ENCODE measurements at places on chromosomes 13 and 19.

GRCh38 chr19:43101950-43102349 is 19.4 kb upstream of the PSG2 start:
- no peak for DNase-seq

GRCh38 chr13:47903836-47904235 is 97.2 kb downstream of the SUCLA2 start:
- no peak for DNase-seq

GRCh38 chr13:113948034-113948742 is 25.7 kb downstream of the C13orf46 start:
- no peak for DNase-seq

DNA sequence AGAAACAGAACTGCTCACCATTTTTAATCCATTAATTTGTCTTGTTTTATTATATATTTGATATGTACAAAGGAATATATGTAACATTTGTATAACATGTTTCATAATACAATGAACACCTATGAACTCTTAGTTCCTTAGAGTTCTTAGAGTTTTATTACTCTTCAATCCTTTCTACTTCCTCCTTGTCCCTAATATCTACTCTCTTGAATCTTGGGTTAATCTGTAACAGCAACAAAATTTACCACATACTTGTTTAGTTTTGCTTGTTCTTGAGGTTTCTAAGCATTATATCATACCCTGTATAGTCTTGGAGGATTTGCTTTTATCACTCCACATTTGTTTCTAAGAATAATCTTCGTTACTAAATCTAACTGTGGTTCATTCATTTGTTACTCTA is 151.4 kb downstream of the PDS5B start:
- DNase-seq: no peak

DNA sequence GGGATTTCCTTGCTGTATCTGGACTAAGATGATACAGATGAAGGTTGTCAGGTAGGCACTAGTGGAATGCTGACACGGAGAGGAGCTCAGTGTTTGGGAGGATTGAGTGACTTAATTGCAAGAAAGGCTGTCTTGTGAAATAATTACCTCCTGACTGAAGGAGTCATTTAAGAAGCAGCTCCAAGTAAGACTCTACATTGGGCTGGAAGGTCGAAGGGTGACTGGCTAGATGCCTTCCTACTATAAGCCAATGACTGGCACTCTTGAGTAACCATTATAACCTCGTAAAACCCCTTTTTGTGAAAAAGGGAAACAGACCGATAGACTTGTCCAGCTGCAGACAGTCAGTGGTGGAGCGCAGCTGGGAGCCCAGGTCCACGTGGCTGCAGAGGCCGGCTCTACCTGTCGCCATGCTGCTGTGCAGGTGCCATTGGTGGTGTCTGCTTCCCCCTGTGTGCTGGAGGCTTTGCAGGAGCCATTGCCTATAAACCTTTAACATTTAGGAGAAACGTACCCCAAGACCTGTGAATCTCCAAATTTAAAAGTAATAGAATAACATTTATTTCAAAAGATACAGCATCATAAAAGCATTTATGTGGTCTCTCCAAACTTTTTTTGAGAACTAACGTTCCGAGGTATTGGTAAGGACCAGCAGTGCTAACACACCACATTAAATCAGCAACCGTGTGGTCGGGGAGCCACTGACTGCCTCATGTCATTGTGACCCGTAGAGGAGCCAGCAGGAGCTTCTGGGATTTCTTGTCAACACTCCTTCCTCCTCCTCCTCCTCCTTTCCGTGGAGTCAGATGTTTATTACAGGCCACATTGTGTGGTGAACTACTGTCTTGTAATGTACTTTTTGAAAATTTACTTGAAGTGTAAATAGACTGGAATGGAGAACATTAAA is 80.4 kb upstream of the TEX29 start:
- DNase-seq: no peak

- DNase-seq: no peak
Observed at GRCh38 chr13:26037302-26037701, 14.5 kb downstream of the SHISA2 start.

GRCh38 chr13:99287551-99287950 is 19.6 kb downstream of the GPR183 start:
- DNase-seq: no peak

DNA sequence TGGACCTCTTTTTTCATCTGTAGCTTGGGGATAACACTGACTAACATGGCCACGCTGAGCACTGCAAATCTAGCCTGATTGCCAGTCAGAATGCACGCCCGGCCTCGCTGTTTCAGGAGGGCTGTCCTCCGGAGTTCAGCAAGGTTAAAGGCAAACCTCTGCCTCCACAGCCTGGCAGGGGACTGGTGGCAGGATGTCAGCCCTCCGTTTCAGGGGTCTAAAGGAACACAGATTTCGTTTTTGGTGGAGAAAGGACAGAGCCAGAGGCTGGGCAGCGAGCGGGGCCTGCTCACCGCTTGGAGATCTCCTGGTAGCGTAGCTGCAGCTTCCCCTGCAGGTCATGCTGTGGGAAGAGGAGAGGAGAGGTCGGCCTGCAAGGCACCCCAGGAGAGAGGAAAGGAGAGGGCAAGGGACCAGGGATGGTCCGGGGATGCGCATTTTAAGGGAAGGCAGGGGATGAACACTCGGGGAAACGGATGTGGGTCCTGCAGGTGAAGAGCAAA is 560 bp downstream of the NDUFA7 start:
- DNase-seq: no peak

- no peak for DNase-seq
Observed at GRCh38 chr13:114088234-114088633, 44.2 kb downstream of the RASA3 start.

GRCh38 chr19:49130325-49130724 is 11.0 kb downstream of the PPFIA3 start:
- DNase-seq: no peak

- no peak for DNase-seq
Observed at GRCh38 chr13:31894931-31895330, 136.6 kb upstream of the FRY start.

DNA sequence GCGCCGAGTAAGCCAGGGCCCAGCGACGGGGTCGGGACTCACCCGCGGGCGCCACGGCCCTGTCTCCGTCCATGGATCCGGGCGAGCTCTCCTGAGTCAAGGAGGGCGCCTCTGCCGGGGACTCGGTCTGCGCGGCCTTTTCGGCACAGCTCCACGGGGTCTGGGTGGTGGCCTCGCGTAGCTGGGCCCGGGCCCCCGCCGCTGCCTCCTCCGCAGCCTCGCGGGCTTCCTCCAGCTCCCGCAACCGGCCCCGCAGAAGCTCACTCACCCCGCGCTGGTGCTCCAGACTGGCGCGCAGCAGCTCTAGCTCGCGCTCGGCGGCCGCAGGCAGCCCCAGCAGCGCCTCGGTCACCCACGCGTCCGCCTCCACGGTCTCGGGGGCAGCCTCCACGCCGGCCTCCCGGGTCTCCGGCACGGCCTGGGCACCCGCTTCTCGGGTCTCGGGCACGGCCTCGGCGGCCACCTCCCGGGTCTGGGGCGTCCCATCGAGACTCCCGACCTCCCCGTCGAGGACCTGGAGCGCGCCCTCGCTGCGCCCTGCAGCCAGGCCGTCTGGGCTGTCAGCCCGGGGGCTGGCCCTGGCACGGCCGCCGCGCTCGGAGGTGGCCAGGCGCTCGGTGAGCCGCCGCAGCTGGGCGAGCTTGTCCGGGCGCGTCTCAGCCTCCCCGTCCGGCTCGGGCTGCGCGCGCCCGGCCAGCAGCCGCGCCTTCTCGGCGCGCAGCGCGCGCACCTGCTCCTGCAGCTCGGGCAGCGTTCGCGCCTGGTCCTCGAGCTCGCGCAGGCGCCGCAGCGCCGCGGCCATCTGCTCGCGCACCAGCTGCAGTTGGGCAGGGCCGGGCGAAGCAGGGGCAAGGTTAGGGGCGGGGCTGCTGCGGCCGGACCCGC is 8.4 kb downstream of the KANK3 start:
- no peak for DNase-seq

- no peak for DNase-seq
Observed at GRCh38 chr13:28743020-28743419, 24.2 kb upstream of the SLC46A3 start.

- no peak for DNase-seq
Observed at GRCh38 chr13:76307142-76307541, 579.1 kb downstream of the KCTD12 start.

- no peak for DNase-seq
Observed at GRCh38 chr19:9709305-9709704, 34.4 kb upstream of the ZNF562 start.

GRCh38 chr13:27309401-27309958 is 38.9 kb downstream of the RASL11A start:
- no peak for DNase-seq

DNA sequence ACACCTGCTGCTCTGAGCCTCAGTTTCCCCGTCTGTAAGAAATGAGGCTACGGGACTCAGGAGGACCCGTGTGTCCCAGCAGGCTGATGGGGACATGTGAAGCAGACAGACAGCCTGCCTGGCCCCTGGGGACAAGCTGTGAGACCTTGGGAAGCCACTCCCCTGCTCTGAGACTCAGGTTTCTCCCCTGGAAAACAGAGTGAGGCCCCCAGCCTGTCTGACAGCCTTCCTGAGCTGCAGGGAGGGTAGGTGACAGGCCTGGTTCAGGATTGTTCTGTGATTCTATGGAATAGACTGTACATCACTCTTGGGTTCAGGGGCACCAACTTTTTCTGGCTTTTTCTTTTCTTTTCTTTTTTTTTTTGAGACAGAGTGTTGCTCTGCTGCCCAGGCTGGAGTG is 2.9 kb upstream of the NTF4 start:
- no peak for DNase-seq

- no peak for DNase-seq
Observed at GRCh38 chr13:43124490-43124889, 101.1 kb downstream of the DNAJC15 start.

DNA sequence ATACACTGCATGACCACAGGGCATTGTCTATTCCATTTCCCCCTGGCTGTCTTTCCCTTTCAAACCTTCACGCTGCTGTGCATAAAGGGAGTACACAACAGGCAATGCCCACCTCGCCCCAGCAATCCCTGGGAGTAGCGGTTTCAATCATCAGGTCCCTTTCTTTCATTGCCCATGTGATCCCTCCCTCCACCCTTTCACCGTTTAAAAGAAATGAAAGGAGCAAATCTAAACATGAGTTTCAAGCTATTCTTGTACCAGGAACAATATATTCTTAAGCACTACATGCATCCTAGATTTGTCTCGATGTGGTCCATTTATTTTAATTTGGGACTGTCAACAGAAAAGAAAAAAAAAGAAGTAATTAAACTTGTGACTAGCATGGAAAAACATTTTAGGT is 123.4 kb upstream of the ARGLU1 start:
- DNase-seq: no peak

- DNase-seq: no peak
Observed at GRCh38 chr19:34481861-34482379, 362 bp downstream of the WTIP start.

DNA sequence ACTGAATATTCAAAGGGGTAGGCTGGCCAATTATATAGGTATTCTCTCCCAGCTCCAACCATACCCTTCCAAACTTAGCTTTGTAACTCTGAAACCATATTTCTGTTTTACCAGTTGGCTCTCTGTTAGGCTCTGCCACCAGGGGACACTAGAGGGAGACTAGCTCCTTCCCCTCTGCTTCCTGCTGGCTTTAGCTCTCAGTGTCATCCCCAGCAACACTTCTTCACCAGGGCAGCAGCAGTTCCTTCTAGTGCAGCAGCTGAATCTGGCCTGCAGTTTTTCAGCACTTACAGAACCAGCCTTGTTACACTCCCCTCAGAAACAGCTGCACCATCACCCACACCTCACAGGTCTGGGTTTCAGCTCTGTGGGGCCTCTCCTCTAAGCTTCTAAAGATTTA is 51.0 kb upstream of the DOCK9 start:
- DNase-seq: no peak

DNA sequence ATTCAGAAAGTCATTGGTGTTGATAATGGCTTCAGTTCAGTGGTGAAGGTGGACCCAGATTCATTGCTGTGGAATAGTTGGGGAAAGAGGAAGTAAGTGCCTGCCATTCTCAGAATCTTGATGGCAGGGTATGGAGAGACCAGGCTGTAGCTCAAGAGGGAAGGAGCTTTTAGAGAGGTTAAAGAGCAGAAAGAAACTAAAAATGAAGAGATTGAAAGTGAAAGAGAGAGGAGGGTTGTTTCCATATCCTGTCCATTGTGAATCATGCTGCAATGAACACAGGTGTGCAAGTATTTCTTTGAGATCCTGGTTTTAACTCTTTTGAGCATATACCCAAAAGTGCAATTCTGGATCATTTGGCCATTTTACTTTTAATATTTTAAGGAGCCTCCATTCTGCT is 12.5 kb downstream of the GJB6 start:
- DNase-seq: no peak

DNA sequence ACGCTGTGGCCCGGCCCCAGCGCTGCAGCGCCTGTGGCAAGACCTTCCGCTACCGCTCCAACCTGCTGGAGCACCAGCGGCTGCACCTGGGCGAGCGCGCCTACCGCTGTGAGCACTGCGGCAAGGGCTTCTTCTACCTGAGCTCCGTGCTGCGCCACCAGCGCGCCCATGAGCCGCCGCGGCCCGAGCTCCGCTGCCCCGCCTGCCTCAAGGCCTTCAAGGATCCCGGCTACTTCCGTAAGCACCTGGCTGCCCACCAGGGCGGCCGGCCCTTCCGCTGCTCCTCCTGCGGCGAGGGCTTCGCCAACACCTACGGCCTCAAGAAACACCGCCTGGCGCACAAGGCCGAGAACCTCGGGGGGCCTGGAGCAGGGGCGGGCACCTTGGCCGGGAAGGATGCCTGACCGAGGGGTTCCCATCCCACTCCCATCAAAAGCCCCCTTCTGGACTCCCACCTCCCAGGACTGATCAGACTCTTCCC is 7.9 kb downstream of the ZNF784 start:
- no peak for DNase-seq

DNA sequence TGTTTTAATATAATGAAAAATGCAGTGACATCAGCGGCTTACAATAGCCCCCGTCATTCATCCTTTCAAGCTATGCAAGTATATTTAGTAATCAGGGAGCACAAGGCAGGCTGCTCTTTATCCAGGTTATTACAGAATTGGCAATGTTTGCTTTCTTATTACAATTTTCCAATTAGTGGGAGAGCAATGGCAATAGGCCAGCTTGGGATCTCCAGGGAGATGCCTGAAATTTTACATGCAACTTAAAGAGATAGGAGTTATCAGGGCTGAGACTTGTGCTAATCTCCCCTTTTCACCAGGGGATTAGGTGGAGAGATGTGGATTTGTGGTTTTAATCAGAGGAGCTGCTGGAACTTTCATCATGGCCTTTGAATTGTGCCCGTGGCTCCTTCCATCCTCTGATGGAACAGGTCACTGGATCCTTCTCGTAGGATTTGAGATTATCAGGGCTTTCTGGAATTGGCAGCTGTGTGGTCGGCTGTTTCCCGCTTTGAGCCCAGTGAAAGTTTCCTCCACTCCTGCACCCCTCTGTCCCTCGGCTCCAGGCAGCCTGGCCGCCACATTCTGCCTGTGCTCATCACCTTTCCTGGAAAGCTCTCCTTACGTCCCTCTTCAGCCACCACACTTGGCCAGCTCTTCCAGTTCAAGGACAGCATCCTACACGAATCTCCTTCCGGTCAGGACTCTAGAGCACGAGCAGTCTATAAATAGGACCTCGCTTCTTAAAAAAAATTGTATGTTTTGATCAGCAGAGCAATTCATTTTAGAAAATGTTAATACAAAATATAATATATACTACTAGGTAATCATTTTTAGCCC is 47.0 kb downstream of the CBY2 start:
- no peak for DNase-seq

Measured in stimulated activated CD4-positive, alpha-beta T cell treated with anti-CD3 and anti-CD28 coated beads, Interleukin-15, amount 100 ng/mL, for 1 hour (primary cell).